ENCODE measurements at places on chromosomes 4 and X.

GRCh38 chr4:147299205-147299604 is 181.7 kb upstream of the EDNRA start:
- no peak for DNase-seq

DNA sequence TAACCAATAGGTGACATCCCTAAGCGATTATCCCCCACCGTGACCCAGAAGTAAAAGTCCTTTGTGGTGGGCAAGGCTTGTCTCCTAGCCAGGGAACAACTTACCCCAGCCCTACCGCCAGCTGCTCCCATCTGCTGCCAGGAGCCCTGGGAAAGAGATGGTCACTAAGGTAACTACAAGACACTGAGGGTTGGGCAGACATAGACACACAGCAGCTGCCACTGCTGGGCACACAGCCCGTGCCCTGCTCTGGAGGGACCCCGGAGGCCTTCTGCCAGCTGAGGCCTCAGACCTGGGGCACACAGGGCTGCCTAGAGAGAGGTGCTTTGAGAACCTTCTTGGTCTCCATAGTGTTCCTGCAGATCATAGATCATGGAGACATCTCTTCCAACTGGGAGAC is 53.0 kb upstream of the PROM1 start:
- DNase-seq: no peak

GRCh38 chrX:8743126-8743732 is 11.3 kb upstream of the ANOS1 start:
- no peak for DNase-seq

DNA sequence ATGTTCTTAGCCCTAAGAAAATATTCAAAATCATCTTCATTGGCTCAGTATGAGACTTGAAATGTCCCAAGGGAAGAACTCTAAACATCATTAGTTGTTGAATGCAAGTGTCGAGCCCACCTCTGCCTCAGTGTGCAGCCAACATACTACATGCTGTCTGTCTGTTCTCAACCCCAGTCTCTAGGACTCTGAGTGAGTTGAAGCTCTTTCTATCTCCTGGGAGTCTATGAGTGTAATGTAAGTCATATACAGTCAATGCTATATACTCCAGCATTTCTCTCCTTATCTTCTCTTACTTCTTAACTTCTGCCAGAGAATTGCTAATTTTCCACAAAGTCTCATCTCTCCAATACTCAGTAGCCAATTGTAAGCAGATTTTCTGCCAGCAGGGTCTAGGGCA is 61.3 kb downstream of the SPATA18 start:
- DNase-seq: no peak

DNA sequence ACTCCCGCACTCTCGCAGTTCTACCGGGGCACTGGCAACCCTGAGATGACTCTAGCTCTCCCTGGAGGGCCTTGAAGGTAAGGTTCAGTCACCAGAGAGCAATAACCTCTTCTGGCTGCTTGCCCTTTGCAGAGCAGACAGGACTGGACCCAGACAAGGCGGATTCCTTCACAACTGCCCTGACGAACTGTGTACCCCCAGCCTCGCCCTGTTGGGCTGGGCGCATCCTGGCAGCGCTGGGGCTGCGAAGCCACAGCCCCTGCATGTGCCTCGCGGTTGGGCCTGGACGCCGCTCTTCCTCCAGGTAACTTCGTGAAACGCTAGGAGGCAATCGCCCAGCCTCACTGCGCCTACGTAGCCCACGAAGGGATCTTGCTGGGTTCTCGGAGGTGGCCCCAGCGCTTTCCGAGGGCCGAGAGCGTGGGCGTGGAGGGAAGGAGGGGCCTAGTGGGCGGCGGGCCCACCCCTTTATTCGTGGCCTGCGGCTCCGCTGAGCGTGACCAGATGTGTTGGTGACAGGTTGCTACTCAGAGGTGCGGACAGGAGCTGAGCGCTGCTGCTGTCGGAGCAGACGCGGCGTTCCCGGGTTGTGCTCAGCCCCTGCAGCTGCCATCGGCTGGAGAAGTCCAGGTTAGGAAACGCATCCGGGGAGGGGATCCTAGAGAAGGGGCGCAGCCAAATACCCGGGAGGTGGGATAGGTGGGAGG is 1.9 kb upstream of the MAMLD1 start:
- no peak for DNase-seq

All from cerebellar nuclear complex (tissue), 1 donor.